ENCODE measurements at places on chromosomes 3 and 15.

DNA sequence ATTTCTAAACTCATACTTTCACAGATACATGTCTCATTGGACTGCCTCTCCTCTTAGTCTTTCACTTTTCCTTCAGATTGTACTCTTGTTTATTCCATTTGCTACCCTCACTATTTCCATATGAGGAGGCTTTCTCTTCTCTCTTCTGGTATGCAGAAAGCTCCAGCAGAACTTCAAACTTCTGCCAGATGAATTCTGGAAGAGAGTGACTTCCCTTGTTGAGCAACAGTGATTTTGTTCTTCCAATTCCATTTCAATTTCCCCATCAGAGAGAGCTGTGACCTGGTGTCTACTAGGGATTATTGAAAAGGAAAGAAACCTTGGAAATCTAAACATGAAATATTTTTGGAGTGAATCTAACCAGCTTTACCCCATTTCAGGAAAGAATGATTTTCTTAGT, 523.2 kb upstream of the ZNF717 start:
- DNase-seq = no peak

- DNase-seq = no peak
Observed at GRCh38 chr3:73561494-73561893, 63.2 kb downstream of the PDZRN3 start.

GRCh38 chr15:36755341-36756000, 176.0 kb downstream of the CDIN1 start:
- DNase-seq = no peak

DNA sequence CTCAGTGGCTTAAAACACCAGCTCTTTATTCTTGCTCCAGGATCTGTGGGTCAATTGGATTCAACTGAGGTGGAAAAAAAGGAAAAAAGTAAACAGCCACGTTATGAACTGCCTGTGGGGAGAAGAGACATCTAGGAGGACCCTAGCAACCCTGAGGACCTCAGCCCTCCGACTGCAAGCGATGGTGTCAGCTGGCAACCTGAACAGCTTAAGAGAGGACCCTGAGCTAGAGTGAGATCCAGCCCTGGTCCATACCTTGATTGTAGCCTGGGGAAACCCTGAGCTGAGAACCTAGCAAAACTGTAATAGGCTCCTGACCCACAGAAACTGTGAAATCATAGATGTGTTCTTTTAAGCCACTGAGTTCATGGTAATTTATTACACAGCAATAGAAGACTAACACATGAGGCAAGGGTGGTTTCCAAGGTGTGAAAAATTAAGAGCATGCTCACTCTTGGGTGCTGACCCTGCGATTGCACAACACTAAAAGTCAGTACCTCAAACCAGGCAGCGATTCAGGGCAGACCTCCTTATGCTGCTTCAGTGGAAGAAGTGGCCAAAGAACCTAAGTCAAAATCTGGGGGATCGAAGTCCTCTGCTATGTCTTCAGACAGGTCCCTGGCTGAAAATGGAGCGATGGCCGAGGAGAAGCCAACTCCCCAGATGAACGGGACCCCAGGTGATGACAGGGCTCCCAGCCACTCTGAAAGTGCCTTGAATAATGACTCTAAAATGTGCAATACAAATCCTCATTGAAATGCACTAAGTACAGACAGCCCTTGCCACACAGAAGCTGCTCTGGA, 57.7 kb downstream of the GASK1A start:
- no peak for DNase-seq

DNA sequence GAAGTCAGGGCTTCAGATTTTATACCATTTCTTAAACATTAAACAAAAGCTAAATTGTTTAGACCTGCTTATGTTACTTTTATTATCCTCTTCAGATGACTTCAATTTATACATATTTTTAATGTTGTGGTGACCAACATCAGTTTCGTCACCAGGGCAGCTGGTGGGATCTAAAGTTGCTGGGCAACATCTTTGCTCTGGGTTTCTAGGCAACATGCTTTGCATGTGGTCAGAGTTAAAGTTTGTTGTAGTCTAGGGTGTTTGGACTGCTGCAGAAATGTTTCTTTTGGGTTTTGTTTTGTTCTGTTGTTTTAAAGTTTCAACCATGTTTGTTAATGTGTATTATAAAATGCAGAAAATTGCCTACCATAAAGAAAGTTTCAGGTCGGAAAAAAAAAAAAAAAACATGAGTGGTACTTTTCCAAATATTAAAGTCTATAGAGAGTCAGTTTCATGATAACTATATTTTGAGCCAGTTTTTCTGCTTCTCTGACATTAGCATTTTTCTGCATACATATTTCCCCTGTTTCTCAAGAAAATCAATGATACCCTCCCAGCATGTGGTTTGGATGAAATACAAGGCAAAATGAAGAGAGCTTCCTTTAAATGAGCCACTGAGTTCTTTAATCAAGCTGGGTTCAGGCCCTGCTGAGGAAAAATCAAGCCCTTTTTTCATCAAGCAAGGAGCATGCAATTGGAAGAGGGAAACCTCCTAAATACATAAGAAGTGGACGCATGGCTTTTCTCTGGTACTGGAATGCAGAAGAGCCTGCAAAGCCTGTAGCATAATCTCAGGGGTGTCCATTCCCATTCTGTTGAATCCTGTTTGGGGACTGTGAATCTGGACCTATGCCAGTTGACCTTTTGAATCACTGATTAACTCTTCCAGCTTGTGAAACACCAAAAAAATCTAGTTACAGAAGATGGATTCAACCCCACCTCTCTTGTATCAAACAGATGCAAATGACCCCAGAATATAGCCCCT, 35.0 kb upstream of the VGLL3 start:
- no peak for DNase-seq

GRCh38 chr15:68997930-68998777, 16.3 kb upstream of the NOX5 start:
- DNase-seq = no peak

GRCh38 chr3:156648086-156648485, 26.3 kb upstream of the TIPARP start:
- no peak for DNase-seq

- DNase-seq = no peak
Observed at GRCh38 chr3:55183201-55183600, 255.3 kb upstream of the LRTM1 start.

- no peak for DNase-seq
Observed at GRCh38 chr3:70180664-70181063, 131.8 kb downstream of the MDFIC2 start.

- no peak for DNase-seq
Observed at GRCh38 chr3:67640023-67640660, 14.3 kb downstream of the SUCLG2 start.

GRCh38 chr3:148642616-148643015, 55.1 kb upstream of the AGTR1 start:
- no peak for DNase-seq

GRCh38 chr3:61667383-61667782, 106.0 kb downstream of the PTPRG start:
- no peak for DNase-seq

DNA sequence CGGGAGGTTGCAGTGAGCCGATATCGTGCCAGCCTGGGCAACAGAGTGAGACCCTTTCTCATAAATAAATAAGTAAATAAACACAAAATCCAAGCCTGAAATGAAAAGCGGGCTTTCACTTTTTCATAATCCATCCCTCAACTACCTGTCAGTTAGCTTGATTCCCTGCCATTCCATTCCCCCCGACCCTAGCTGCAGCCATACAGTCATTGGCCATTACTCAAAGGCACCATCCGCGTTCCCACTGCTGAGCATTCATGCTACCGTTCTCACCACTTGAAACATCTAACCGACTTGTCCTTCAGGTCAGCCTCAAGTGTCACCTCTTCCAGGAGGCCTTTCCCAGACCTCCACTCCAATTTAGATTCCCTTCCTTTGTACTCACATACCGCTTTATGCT, 1.1 kb upstream of the PARL start:
- no peak for DNase-seq

- DNase-seq = no peak
Observed at GRCh38 chr3:59680919-59681318, 631.1 kb upstream of the CFAP20DC start.

GRCh38 chr3:50491023-50491422, 12.4 kb downstream of the CACNA2D2 start:
- DNase-seq = no peak

- no peak for DNase-seq
Observed at GRCh38 chr3:195394024-195394423, 48.8 kb downstream of the ACAP2 start.

DNA sequence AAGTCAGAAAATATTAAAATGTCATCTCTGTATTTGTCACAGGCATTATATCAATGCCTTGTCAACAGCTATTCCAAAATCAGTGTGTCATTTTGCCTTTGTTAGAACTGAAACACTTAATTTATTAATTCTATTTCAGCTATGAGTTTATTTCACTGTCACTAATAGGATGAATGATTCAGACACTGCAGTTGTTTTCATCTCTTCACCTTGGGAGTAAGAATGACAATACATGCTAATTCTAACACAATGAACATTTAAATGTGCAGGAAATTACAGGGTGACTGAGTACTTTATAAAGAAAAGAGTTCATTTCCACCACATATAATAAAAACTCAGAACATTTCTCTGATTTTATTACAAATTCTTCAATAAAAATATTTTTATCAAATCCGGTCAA, 109.7 kb downstream of the P2RY1 start:
- no peak for DNase-seq

DNA sequence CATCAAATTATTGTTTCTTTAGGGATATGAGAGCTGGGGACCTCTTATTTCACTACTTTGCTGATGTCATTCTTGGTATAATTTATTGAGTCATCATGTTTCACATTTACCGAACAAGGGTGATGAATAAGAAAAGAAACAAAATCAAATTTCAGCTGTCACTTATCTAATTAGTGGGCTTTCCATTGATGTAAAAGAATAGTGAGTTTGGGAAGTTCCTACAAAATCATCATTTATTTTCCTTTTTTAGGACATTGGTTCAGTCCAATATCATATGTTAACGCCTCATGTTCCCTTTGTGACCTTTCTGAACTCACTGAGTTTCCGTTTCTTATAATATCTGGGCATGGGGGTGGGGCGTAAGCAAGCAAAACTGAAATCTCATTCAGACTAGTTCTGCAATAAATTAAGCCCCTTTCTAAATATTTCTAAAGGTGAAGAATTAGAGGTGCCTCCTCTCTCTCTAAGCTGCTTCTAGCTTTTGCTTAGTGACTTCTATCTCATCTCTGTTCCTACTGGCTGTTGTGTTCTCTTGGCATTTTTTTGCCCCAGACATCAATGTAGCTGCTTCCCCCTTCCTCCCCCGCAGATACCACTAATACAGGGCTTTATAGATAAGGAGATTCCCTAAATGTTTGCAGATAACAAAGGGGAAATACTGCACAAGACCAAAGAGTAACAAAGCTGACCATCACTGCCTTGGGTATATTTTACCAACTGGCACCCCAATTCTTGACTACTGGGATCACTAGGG, 238.0 kb upstream of the CTNNB1 start:
- DNase-seq = no peak

- no peak for DNase-seq
Observed at GRCh38 chr3:165389064-165389463, 192.9 kb upstream of the SLITRK3 start.

DNA sequence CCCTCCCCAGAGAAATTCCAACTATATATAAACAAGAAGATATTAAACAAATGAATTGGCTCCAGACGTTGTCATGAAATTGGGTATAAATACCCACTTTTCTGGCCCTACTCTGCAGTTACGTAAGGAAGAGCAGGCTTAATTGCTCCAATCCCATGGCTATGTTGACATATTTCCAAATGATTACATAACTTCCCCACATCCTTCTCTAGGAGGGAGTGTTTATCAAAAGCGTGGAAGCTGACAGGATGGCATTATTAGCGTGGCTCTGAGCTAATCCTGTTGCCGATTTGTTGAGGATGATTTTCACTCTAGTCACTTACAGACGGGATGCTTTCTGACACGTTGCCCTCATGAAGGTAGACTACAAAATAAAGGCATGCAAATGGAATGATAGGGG, 347.5 kb upstream of the TMCO5A start:
- no peak for DNase-seq

DNA sequence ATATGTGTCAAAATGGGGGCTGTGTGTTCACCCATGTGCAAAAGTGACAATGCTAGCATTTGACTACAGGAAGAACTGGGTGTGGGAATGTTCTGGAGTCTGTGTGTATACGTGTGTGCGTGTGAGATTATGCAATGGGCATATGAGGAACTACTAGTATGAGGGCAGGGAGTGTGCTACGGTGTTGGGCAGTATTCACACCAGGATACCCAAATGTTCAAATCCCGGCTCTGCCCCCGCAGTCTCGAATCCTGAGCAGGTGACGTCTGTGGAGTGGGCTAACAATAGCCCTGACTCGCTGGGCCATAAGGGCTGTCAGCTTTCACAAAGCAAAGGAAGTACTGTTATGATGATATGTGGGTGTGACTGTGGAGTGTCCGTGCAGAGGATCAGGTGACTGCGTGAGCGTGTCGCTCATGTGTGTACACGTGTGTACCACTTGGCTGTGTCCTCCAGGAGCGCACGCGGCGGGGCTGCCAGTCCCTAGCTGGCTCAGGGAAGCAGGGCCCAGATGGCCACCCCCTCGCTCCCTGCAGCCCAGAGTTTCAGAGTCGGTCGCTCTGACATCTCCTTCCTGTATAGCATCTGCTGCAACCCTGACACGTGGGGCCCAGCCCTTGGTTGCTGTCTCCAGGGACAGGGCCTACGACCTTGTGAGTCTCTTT, 27.2 kb downstream of the IQSEC1 start:
- DNase-seq = no peak

GRCh38 chr3:154953538-154953937, 126.6 kb upstream of the MME start:
- DNase-seq = no peak

- no peak for DNase-seq
Observed at GRCh38 chr15:98881526-98882520, 125.8 kb downstream of the PGPEP1L start.

DNA sequence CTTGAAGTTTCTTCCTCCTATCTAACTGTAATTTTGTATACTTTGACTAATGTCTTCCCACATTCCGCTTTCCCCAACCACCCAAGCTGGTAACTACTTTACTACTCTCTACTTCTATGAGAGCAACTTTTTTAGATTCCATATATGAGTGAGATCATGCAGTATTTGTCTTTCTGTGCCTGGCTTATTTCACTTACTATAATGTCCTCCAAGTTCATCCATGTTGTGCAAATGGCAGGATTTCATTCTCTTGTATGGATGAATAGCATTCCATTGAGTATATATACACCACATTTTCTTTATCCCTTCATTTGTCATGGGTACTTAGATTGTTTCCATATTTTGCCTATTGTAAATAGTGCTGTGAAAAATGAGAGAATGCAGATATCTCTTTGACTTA, 78.5 kb upstream of the CCNL1 start:
- DNase-seq = no peak

DNA sequence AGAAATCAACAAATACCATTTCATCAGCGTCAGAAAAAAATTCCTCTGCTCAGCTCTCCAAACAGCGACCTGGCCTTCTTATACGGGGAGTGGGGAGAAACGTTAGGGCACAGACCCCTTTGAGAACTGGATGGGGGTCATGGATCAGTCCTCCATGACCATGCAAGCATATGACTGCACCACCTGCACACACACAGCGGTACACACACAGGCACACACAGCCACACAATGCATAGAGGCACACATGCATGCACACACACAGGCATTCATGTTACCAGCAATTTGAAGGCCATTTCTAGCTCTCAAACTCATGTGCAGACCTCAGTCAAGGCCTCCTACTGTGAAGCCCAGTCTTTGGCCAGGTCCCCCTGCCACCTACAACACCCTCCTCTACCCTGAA, 50.2 kb downstream of the SLC41A3 start:
- DNase-seq = no peak
